ENCODE measurements at places on chromosomes 13 and 19.

- no peak for DNase-seq
Observed at GRCh38 chr13:77521595-77522367, 13.7 kb upstream of the SCEL start.

DNA sequence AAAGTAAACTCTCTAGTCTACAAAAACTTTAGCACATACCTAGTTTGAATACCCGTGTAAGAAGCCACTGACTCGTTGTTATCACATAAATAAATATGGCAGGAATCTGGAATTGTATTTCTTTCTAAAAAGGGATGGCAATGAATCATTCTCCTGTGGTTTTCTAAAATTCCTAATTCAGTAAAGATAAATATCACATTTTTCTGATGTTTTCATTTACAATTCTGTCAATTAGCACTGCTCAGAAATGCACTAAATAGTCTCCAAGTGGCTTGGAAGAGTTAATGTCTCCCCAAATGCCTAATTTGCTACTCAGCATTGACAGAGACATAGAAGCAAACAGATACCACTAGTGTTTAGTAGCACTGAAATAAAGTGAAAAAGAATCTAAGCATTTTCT is 547.7 kb upstream of the SLITRK1 start:
- DNase-seq = no peak

GRCh38 chr19:22052644-22053013 is 345 bp downstream of the ZNF257 start:
- DNase-seq = peak; percentile 39

- no peak for DNase-seq
Observed at GRCh38 chr13:35057858-35058257, 115.8 kb downstream of the NBEA start.

DNA sequence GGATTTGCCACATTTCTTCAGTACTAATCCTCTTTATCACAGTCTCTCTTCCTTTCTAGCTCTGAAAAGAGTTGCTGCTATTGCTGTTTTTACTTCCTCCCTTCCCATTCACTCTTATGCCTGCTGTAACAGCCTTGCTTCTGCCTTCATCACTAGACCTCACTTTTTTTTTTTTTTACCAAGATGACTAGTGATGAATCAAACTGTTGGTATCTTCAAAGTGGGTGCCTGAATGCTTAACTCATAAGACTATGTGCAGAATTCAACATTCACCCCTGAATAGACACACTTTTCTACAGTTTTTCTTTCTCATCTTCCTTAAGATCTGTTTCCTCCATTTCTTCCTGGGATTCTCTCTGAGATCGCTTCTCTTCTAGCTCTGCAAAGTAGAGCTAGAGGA is 217.2 kb upstream of the HTR2A start:
- no peak for DNase-seq

DNA sequence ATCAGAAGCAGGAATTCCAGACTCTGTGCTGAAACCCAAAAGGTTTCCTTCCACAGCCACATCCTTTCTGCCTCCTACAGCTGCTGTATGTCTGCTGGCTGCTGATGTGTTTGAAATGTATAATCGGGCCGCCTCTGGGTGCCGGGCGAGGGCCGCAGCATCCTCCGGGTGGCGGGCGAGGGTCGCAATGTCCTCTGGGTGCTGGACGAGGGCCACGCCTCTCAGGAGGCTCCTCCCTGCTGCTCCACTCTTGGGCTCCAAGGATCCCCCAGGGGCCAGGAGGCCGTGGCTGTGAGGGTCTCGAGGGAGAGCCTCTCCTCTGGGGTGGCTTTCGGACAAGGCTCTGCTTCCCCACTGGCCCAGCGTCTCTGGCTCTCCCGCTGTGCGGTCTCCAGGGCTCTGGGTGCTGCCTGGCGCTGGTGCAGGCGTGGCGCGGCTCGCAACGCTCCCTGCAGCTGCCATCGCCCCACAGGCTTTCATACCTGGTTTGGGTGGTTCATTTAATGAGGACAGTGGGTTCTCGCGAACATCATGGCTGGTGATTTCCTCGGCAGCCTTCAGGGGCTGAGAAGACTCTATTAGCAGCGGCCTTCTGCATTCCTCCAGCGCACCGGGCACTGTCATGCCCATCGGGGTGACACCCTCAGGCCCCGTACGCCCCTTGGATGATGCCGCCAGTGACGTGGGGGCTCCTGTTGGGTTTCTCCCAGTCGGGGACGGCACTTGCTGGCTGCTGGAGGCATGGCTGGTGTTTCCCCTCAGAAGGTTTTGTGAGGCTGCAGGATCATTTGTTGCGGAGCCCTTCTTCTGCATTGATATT is 41.8 kb upstream of the GRTP1 start:
- DNase-seq = no peak

DNA sequence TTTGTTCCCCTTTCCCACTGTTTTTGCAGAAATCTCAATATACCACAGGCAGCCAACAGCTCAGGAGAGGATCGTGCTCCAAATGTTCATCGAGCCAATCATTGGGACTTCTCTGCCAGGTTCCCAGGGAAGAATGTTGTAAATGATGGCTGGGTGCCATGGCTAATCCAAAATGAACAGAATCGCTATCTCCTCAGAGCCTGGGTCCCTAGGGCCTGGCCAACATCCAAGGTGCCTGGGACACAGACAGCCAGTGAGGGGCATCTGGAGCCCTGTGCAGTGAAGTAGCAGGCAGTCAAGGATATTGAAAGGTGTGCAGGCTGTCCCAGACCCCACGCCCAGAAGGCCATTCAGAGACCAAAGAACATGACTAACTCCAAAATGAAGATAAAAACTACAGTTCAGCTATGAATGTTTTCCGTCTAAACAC is 37.8 kb downstream of the BRD4 start:
- DNase-seq = no peak

GRCh38 chr13:20191311-20192157 is 1.2 kb downstream of the GJB2 start:
- DNase-seq = no peak

- no peak for DNase-seq
Observed at GRCh38 chr13:77374786-77375185, 47.9 kb upstream of the MYCBP2 start.

DNA sequence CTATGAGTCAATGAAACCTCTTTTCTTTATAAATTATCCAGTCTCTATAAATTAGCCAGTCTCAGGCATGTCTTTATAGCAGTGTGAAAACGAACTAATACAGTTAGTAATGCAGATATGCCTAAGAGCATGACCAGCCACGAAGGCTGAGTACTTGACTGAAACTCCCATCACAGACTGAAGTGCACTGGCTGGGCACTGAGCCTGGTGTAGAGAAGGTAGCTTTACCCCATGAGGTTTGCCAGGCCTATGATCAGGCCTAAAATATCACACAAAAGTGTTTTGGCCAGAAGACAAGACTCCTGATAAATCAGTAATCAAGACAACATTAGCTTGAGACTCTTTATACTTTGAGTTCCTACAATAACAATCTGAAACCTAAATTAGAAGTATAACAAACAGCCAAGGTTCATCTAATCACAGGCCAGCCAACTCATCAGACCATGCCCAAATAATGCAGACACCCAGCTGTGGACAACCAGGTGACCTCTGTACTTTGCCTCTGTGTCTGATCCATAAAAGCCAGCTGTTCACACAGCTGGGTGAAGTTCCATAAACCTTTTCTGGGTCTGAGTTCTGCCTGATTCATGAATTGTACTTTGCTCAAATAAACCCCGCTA is 771.8 kb upstream of the SLITRK1 start:
- no peak for DNase-seq

DNA sequence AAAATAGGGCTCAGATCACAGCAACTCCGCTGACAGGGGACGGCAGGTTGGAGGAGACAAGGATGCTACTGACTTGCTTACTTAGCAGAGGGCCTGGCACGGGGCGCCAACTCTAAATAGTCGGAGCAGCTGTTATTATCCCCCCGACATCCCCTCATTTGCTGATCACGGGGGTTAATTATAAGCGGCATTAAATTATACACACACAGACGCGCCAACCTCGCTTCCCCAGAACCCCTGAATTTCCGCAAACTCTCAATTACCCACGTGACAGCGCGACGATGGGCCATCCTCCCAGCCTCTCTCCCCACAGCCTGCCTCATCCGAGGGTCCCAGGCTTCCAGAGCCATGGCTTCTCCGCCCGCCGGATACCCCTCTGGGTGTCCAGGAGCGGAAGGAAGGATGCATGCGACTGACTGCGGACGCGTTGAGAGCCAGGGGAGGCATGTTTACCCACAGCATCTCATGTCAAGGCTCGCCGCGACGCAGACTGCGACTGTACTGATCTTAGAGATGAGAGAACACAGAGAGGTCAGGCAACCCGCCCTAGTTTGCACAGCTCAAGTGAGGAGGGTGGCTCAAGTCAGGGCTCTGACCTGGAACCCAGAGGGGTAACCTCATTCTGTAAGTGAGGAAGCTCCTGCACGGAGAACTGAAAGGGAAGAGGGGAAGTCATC is 5.7 kb downstream of the PTPRS start:
- DNase-seq = no peak

DNA sequence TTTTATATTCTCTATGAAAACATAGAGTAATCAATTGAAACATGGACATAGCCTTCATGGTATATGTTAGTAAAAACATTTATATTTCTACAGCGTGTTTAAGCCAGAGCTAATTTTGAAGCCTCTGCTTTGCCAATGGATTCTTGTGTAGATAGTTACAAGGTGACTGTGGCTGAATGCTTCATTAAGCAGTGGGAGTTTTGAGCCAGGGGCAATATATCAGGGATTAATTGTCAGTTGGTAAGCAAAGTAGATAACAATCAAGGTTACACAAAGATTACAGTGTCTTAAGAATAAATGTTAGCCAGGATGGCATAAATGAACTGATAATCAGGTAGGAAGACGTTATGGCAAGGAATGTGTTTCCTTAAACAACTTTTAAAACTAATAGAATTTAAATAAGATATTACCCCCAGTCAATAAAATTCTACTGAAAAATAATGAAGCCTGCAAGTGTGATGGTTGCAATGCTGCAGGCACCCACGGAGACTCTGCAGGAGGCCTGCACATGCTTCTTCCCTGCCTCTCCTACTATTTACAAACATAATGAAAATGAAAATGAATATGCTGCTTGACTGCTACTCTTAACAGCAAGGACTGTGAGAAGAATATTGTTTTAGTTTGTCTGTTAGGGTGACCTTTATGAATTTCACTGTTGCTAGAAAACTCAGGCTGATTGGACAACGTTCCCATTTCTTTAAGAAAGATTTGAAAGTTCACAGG is 588.5 kb downstream of the GPC5 start:
- DNase-seq = no peak

DNA sequence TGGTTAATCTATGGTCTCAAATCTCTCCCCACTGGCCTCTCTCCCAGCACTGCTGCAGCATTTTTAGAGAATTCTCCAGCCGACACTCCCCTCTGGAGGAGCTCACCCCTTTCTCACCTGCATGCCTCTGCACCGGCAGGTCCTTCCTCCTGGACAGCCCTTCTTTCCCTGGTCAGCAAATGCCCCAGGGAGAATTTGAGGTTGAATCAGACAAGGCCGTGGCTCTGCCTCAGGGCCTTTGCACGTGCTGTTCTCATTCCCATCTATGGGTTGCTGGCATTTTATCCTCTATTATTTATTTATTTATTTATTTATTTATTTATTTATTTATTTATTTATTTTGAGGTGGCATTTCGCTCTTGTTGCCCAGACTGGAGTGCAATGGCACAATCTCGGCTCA is 1.4 kb upstream of the DOCK6 start:
- no peak for DNase-seq

GRCh38 chr13:36212789-36213188 is 1.6 kb downstream of the SOHLH2 start:
- DNase-seq = no peak

DNA sequence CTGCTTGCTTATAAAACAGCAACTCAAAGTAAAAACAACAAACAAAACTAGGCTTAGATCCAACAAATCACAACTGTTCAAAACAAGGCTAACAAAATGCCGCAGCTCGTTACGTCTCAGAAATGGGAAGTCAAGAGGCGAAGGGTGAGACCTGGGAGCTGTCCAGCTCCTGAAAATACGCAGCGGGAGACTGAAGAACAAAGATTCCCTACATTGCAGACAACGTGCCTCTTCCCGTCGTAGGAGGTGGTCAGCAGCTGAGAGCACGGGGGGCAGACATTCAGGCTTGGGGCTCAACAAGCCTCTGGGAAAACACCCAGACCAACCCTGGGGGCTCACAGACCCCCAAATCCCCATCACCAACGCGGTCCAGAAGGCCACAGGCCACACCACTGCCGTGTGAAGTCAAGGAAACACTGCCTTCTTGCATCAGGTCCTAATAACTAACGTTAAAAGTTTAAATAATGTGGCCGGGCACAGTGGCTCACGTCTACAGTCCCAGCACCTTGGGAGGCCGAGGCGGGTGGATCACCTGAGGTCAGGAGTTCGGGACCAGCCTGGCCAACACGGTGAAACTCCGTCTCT is 13.5 kb downstream of the PLPP2 start:
- DNase-seq = no peak

DNA sequence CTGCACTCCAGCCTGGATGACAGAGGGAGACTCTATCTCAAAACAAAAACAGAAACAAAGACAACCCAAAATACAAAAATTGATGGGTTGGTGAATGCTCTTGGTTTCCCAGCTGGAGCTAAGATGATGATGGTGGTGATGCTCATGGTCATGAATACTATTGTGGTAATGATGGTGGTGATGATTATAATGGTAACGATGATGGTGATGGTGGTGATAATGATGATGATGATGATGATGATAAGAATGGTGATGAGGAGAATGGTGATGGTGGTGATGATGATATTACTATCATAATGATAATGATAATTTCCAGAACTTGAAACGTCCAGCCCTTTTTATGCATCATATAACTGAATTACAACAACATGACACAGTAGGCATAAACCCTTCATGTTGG is 40.1 kb downstream of the VAV1 start:
- no peak for DNase-seq

GRCh38 chr13:23608138-23608537 is 37.9 kb downstream of the TNFRSF19 start:
- DNase-seq = no peak

DNA sequence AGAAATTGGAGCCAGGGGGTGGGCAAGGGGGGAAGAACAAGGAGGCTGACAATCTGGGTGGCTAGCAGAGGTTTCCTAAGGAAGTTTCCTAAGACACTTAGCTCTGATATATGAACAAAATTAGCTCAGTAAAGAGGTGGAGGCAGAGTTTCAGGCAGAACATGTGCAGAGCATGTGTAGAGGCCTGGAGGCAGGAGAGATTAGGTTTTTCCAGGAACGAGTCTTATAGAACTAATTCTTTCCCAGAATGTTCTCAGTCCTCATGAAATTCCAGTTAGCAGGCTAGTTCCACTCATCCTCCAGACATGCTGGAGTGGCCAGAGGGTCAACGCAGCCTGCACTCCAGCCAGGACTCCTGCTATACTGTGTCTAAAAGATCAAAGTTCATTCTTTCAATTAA is 184.7 kb downstream of the LACC1 start:
- DNase-seq = no peak

- no peak for DNase-seq
Observed at GRCh38 chr19:9863759-9864158, 28.6 kb downstream of the PIN1 start.

DNA sequence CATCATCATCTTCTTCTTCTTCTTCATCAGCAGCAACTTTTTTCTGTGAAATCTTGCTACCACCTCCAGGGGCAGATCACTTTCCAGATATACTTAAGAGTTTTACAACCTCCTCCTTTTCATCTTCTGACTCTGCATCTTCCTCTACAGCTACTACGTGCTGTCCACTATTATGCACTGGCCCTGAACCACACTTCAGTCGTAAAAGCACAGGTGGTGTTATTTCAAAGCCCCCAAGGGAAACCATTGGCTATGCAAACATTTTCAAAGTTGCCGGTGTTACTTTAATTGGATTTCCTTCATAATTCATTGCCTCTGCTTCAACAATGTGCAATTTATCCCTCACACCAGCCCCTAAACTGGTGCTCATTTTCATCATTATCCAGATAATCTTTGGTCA is 75.0 kb downstream of the POLR1D start:
- DNase-seq = no peak

Measured in dorsolateral prefrontal cortex (tissue), 122 donors.